ENCODE measurements at places on chromosomes 11 and 22.
A peak's percentile ranks its signal among the peaks of the same experiment; 100 is the strongest.

- no peak for DNase-seq
Observed at GRCh38 chr11:72525466-72525865, 91.1 kb upstream of the CLPB start.

GRCh38 chr11:127894316-127894715, 693.0 kb downstream of the ETS1 start:
- DNase-seq = no peak

GRCh38 chr11:119727523-119728151, 1.4 kb downstream of the NECTIN1 start:
- DNase-seq = no peak

DNA sequence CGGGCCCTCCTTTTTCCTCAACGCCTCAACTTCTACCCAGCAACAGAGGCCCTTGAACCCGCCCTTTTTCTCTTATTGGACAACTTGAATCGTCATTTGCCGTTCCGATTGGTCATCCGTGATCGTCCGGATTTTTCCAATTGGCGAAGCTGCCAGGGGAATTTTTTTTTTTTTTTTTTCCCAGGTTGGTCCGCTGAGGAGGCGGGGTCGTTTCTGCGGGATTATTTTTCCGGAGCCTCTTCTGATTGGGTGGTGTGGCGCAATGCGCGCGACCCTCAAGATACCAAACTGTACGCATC, 465 bp upstream of the TTC9C start:
- peak; percentile 52 for DNase-seq

- DNase-seq = no peak
Observed at GRCh38 chr11:123188508-123189165, 6.4 kb downstream of the CLMP start.

DNA sequence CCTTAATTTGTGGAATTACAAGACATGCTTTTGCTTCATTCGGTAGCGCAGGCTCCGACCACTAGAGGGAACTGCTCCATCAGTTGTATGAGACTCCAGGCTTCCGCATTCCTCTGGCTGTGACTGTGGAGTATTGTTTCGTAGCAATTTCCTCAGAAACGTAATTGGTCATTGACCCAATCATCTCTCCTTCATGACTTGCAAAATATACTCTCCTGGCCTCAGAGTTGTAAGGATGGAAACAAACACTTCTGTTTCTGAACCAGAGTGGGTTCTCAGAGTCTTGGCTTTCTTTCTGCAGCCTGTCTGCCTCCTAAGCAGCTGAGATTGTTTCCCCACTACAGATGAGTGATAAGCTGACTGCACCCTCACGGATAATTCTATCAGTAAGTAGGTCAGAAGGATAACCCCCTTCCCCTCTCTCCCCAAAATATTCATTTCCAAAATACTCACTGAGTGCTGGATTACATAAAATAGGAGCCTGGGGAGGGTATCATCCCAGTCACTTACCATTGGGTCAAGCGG, 146.8 kb upstream of the ZC3H12C start:
- no peak for DNase-seq

GRCh38 chr11:44600839-44601383, 35.4 kb downstream of the CD82 start:
- no peak for DNase-seq

GRCh38 chr11:104918113-104918824, 20.0 kb upstream of the CASP12 start:
- DNase-seq = no peak

DNA sequence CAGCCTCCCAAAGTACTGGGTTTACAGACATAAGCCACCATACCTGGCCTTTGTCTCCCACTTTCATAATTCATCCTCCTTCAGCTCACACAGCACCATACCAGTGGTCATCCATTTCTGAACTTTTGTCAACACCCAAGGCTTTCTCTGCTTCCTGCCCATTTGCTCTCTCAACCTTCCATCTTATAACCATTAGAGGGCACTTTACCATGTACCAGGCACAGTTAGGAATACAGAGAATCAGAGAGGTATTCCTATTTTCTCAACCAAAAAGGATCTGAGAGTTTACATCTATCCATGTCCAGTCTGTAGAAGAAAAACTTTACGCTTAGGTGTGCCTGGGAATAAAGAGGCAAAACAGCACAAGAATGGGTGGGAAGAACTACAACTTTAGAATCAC, 397.6 kb downstream of the BUD13 start:
- no peak for DNase-seq

GRCh38 chr11:132680584-132680983, 851.7 kb downstream of the OPCML start:
- DNase-seq = no peak

- DNase-seq = no peak
Observed at GRCh38 chr11:104541701-104542100, 356.6 kb downstream of the CASP12 start.

DNA sequence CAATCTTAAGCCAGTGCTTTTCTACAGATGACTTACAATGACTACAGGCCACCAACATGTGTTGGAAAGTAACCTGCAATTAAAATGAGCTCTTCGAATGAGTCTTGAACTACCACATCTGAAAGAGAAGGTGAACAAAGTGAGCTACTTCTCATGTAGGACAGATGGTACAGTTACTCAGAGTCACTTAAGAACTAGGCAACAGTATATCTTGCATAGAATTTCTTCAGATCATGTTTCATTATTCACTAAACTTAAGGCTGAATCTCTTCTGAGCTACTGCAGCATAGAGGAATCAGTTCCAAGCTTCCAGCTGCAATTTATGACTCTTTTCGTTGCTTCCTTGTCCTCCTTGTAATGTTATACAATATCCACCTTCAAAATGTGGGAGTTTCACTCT, 270.9 kb downstream of the TTC28 start:
- DNase-seq = no peak

DNA sequence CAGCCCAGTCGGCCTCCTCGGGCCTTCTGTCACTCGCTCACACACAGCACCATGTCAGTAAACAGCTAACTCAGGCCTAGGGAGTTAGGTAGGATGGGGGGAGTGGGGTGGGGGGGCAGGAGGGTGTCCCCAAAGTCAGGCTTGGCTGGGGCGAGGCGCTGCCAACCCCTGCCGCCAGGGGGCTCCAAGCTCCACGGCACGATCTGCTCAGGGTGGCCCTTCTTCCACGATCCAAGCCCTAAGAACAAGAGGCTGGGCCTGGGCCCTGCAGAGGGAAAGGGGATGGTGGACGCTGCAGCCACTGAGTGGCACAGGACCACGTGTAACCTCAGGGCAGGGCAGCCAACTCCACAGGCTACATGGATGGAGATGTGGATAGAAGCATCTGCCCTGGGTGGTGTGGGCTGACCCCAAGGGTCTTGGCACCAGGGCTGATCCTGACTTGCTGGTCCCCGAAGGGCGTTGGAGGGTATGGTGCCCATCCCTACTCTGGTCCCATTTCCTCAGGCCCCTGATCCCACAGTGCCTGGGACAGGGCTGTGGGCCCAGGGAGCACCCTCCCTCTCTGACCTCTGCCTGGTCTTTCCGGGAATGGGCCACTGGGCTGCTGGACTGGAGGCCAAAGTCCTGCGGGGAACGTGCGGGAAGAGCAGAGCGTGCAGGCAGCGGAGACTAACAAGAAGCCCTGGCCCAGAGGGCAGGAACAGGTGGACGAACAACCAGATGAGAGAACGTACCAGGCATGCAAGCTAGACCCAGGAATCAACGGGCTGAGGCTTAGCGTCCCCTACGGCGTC, 29.1 kb upstream of the TXNRD2 start:
- peak; percentile 68 for DNase-seq

DNA sequence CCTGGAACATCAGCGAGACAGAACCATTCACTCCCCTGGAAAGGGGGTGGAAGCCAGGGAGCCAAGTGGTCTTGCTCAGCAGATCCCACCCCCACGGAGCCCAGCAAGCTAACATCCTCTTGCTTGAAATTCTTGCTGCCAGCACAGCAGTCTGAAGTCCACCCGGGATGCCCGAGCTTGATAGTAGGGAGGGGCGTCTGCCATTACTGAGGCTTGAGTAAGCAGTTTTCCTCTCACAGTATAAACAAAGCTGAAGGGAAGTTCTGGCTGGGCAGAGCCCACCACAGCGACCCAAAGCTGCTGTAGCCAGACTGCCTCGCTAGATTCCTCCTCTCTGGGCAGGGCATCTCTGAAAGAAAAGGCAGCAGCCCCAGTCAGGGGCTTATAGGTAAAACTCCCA, 764.8 kb upstream of the LUZP2 start:
- DNase-seq = no peak

GRCh38 chr11:134558916-134559601, 147.0 kb upstream of the B3GAT1 start:
- no peak for DNase-seq

- DNase-seq = no peak
Observed at GRCh38 chr11:100663583-100663982, 23.5 kb upstream of the ARHGAP42 start.

DNA sequence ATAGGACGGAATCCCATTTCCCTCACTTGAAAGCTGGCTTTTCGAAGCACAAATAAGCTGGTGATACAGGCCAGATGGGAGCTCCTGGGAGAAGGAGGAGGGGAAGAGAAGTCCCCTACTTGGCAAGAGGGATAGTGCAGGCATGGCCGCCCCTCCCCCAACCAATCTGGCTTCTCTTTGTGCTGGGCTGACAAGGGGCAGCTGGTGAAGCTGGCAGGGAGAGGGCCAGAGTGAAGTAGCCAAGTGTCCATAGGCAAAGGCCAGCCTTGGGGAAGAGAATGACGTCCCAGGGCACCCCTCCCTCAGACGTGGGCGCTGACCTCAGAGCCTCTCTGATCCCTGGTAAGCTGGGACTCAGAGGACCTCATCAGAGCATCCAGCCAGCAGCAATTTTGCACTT, 78.7 kb upstream of the GRAMD1B start:
- no peak for DNase-seq

GRCh38 chr22:31841078-31841827, 87.4 kb downstream of the DEPDC5 start:
- DNase-seq = no peak

DNA sequence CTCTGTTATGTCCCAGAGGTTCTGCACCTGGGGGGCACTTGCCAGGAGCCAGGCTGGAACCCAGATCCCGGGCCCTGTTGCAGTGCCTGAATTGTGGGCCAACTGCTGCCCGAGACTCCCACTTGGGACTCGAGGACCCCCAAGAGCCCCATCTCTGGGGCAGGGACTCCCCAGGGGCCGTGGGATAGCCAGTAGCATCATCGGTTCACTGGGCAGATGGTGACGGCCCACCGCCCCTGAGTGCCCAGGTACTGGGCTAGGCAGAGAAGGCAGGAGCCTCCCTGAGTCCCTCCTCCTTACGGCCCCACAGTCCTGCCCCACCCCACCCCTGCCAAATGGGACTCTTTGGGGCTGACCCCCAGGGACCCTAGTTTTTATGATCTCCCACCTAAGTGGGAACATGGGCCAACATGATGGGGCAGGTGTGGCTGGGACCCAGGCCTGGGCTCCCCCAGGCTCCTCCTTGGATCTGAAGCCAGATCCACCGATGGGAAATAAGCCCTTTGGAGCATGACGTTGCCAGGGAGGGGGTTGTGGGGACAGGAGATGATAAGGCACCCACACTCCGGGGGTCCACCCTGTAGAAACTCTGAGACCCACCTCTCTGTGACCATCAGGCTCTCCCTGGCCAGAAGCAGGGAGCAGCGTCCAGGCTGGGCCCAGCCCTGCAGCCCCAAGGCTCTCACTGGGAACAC, 94.5 kb upstream of the FGF3 start:
- no peak for DNase-seq

GRCh38 chr11:8829556-8829955, 81.4 kb upstream of the AKIP1 start:
- DNase-seq = no peak

DNA sequence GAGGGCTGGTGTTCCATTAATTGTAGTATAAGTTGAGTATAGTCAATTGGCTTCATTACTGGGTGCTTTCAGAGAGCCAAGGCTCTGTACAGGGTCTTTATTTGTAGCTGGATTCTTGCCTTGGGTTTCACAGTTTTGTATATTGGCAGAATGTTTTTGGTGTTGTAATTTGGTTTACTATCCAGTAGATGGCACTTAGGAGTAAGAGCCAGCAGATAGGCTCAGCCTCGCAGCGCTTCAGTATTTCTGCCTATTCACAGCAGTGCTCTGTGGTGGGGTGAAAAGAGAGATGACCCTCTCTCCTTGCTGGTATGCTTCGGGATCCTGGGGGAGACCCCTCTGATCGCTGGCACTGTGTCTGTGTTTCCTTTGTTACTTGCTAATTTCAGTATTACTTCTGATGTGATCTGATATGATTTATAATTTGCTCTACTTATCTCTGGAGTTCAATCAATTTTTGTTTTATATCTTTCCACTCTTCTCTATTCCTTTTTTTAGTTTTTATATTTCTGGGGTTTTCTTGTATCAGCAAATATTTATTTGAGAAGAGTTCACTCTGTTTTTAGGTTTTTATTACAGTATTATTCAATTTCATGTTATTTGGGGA, 52.2 kb downstream of the ANO5 start:
- no peak for DNase-seq

GRCh38 chr11:45161252-45162063, 15.0 kb downstream of the PRDM11 start:
- no peak for DNase-seq

GRCh38 chr22:37425800-37426705, 1.2 kb downstream of the ELFN2 start:
- no peak for DNase-seq

DNA sequence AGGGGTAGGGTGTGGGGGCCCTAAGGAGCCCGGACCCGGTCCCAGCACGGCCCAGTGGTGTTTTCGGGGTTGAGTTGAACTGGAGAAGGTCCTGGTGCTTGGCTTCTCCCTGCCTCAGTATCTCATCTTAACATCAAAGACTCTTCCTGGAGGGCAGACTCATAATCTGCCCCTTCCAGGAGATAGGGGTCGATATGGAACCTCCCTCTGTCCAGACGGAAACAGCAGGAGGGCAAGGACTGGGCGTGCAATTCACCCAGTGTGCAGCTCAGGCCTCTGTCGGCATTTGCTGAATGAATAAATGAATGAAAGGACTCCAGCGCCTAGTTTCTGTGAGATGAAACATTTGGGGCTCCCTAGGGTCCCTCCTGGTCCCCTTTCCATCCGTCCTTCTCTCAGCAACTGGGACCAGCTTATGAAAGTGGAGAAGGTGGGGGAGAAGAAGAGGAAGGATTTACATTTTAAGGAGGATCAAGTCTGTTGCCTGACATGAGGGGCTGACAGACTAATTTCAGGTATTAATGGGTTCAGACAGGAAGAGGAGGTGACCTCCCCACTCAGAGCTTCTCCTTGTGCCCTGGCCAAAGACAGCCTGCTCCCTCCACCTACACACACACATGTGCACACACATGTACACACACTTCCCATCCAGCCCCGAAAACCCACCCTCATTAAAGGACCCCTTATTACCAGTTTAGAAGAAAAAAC, 1.1 kb upstream of the SHISA8 start:
- DNase-seq = no peak

DNA sequence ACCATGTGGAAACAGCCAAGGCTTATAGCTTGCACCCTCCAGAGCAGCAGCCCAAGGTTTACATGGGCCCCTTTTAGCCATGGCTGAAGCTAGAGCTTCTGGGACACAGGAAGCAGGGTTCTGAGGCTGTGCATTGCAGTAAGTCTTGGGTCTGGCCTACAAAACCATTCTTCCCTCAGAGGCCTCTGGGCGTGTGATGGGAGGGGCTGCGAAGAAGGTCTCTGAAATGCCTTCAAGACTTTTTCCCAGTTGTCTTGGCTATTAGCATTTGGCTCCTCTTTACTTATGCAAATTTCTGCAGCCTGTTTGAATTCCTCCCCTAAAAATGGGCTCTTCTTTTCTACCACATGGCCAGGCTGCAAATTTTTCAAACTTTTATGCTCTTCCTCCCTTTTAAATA, 109.5 kb downstream of the BBOX1 start:
- DNase-seq = no peak

GRCh38 chr11:79616392-79616851, 175.6 kb upstream of the TENM4 start:
- DNase-seq = no peak

- DNase-seq = no peak
Observed at GRCh38 chr22:37726241-37726887, 29.5 kb downstream of the TRIOBP start.

GRCh38 chr11:66409226-66409625, 11.6 kb upstream of the NPAS4 start:
- DNase-seq = no peak

Data from stimulated activated CD8-positive, alpha-beta memory T cell treated with anti-CD3 and anti-CD28 coated beads, Interleukin-7, amount 100 ng/mL, for 1 hour (primary cell).